ENCODE measurements at places on chromosomes 6 and 20.

DNA sequence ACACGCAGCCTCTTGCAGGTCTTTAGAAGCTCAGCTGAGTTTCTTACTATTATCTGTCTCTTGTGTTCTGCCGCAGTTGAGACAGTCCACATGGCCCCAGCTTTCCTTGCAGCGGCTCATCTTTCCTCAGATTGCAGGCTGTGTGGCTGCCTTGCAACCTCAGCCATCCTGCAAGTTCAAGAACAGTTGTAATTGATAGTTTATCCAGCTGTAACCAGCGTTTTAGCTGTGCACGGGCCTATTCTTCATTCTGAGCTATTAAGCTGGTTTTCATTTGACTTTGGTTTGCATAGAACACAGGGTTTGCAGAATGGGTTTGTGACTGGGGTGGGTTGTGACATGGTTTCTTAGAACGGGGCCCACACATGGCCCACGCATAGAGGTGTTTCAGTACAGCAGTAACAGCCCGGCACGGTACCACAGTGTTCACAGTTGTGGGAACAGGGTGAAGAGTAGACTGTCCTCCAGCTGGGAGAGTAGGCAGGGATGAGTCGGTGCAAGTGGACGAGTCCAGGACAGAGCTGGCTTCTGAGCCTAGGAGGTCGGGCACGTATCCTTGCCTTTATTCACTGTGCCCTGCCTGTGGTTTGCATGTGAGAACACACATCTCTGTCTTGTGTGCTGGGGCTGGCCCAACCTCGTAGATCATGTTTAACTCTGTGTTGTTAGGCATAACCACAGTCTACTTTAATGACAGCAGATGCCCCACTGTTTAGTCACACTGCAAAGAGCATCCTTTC lies 89.2 kb downstream of the RPP40 start:
- DNase-seq = no peak

GRCh38 chr6:169381988-169382387 lies 128.3 kb upstream of the THBS2 start:
- DNase-seq = no peak

DNA sequence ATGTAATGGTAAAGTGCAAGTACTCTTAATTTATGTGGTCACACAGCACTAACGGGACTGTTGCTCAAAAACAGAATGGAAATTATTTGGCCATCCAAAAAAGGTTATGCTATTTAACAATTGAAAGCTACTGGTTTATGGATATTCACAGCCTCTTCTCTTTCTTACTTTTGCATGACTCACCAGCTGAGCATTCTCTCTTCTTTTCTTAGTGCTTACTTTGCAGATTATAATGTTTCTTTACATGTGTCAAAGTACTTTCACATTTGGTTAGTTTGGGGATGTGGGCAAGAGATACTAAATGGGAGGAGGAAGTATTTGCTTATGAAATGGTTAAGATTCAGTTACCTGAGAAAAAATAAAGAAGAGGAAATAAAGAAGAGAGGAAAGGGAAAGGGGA lies 610.5 kb downstream of the HTR1B start:
- no peak for DNase-seq

- DNase-seq = peak; percentile 87
Observed at GRCh38 chr6:166786704-166787293, 159.7 kb upstream of the RPS6KA2 start.

DNA sequence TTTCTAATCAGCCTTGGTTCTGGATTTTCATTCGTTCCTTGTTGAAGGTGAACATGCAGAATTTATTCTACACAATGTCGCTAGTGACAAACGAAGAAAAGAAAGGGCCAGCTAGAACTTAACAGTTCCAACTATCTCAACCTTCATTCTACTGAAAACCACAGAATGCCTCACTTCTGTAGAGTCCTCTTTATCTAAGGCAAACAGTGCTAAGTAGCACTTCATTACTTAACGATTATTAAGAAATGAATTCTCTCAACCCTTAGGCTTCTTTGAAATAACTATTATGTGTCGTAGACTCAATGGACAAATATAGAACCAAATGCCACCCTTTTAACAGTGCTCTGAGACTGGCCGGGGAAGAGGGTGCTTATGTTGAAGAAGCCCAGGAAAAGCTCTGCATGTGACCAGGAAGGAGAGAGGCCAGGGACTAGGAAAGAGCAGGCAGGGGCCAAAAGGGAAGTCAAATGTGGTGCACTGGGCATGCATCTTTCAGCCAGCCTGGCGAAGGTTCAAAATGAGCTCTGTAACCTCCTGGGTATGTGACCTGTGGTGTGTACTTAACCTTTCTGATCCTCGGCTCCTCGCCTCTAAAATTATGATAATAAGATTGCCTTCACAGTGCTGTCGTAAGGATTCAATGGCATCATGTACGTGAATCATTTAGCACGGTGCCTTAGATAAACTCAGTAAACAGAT lies 55.4 kb upstream of the BMP2 start:
- no peak for DNase-seq

- no peak for DNase-seq
Observed at GRCh38 chr6:1773700-1774099, 164.0 kb downstream of the FOXC1 start.

Measured in suppressor macrophage treated with lipopolysaccharide for 4 hours (primary cell).